ENCODE measurements at places on chromosomes 16 and 17.

GRCh38 chr16:84907575-84907974 lies 87.8 kb downstream of the CRISPLD2 start:
- DNase-seq, result no peak

- no peak for DNase-seq
These were observed 1.9 kb upstream of the ST6GALNAC1 start for GRCh38 chr17:76645481-76645880.

DNA sequence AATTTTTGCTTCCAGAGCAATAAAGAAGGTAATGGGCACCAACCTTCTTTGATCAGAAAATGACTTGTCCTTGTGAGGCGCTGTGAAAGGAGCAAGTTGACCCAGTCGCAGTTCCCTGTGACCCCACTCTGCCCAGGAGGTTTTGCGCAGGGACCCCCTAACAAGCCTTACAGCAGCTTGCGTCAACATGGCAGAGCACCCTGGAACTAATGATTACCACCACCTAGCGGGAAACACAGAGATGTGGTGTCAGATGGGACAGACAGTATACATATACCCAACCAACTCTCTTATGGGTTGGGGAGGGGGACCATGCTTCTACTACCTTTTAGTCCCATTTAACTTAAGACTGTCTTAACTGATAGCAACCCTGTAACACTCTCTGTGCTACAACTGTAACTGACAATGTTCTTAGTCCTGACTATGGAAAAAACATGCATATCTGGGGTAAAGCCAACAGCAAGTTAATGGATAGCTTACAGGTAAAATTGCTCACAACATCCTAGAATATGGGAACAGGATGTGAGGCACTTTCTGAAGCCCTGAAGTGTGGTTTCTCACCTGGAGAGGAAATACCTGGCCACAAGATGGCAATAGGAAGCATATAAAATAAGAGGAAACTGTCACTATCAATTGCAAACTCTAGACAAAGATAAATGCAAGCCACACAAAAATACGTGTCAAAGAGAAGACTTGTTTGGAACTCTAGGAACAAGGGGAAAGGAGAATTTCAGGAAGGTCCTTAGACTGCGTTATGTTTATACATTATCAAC lies 3.0 kb downstream of the KARS1 start:
- DNase-seq, result peak; percentile 31

DNA sequence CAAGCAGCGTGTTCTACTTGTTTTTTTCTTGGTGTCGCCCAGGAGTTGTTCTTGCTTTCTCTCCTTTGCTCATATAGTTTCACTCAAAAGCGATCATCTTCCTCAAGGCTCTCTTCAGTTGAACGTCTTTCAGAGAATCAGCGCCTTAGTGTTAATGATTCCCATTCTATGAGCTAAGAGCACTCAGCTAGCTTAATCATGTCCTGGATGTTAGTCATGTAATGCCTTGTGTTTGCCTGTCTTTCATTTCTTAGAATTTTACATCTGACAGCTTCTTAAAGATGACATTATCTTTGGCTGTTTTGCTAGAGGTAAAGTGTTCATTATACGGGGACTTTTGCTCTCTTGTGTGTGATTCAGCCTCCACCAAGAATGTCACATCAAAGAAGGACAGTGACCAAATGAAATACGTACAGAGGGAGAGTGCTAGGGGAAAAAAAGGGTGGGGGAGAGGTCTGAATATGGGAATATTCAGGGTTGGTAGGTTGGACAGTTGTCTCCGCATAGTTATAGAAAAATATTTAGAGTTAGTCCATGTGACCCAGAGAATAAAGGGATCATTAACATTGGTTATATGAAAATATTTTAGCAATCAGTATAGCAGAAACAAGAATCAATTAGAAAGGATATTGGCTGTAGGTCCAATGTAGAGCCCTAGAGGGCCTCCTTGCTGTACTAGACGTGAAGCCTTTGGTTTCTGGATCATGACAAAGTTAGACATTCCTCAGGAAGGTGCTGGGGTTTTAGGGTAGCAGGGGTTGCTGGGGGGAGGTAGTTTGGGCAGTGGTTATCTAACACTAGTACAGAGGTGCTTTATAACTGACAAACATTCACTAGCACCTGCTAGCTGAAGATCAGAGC lies 31.9 kb upstream of the ANKFN1 start:
- DNase-seq, result no peak

GRCh38 chr16:81035398-81035974 lies at the start of gene ATMIN:
TSS of gene ATMIN (plus strand) at chr16:81035842. CDS start at chr16:81035871, 29 bp downstream.
- peak; percentile 82 for DNase-seq

DNA sequence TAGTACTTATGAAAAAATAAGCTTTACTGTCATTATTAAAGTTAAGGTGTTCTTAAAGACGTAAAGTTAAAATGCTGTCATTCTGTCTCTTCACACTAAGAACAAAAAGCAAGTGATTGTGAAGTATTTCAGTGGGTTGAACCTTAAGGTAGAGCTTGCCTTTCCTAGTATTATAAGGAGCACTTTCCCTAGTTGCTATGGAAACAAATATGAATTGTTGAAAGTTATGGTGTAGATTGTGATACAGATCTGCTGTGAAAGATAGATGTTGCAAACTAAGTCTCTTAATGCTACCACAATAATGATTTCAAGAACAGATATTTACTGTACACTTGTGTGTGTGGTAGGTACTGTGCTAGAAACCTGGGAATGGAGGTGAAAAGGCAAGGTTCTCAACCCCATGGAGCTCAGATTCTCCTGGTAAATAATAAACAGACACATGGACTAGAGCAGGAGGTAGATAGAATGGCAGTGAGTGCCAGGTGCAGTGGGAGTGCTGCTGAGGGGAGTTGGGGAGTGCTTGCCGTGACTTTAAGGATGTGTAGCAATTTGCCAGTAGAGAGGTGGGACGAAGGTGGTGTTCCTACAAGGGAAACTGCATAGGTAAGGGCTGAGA lies 34.7 kb downstream of the MRTFB start:
- DNase-seq, result no peak

GRCh38 chr17:39755554-39756379 lies 18.0 kb downstream of the GRB7 start:
- DNase-seq, result peak; percentile 61

DNA sequence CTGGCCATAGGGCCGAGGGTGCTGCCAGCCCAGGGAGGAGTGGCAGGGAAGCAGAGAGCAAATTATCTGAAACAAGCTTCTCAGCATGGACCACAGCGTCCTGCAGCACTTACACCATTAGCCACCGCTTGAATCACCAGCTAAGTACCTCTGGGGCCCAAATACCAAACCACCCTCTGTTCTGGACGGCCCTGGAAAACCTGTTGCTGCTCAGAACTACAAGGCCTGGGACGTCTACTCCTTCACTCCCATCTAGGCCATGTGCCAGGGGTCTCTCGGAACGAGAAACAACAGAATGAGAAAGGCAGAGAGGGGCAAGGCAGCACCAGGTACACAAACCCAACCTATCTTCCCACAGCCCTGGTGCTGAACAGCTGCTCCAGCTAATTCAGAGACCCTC lies 39.9 kb upstream of the GFOD2 start:
- no peak for DNase-seq

GRCh38 chr17:63665527-63666214 lies 34.3 kb downstream of the LIMD2 start:
- no peak for DNase-seq

- no peak for DNase-seq
These were observed 1.4 kb upstream of the SP6 start for GRCh38 chr17:47852113-47852949.

- no peak for DNase-seq
These were observed 31.7 kb upstream of the DHX40 start for GRCh38 chr17:59533694-59534093.

DNA sequence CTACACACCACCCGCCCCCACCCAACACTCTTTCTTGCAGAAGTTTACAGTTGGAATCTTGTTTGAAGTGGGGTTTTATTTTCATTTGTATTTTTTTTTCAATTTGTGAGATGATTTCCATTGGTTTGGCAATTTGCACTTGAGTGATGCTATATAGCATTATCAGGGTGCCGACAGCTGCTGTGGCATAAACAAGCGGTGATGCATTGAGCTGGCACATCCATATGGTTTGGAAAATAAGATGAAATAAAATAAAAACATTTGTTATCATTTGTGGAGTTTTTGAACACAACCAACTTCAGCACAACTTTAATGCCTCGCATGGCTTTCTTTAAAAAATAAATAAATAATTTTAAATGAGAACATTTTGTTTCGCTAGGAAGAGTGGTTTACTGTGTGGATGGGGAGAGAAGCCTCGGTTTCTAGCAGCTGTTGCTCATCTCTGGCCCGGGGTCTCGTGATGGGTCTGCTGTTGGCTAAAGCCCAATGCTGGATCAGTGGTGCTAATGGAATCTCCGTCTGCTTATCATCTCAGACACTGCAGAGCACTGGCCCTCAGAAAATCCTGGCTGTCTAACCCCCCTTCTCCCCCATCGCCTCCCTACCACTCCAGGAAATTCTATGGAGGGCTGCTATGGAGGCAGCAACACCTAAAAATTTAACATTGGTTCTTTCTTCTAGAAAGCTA lies 192.3 kb upstream of the MAF start:
- DNase-seq, result no peak

DNA sequence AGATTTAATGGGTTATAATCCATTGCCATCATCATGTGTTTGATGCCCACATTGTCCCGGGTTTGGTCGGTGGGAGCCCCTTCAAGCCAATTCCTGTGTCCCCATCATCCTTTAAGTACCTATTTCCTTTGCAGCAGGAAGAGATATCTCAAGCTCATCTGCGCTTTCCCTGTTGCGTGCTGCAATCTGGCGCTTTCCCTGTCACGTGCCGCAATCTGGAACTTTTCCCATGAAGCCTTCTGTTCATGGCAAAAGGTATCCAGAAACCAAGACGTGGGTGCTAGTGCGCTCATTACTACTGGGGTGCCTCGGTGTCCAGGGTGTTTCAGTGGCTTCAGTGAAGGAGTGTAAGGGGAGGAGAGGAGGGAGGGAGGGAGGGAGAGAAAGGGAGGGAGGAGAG lies 174.6 kb upstream of the ZNF469 start:
- no peak for DNase-seq

GRCh38 chr17:70473049-70473448 lies 303.7 kb downstream of the KCNJ2 start:
- DNase-seq, result no peak

DNA sequence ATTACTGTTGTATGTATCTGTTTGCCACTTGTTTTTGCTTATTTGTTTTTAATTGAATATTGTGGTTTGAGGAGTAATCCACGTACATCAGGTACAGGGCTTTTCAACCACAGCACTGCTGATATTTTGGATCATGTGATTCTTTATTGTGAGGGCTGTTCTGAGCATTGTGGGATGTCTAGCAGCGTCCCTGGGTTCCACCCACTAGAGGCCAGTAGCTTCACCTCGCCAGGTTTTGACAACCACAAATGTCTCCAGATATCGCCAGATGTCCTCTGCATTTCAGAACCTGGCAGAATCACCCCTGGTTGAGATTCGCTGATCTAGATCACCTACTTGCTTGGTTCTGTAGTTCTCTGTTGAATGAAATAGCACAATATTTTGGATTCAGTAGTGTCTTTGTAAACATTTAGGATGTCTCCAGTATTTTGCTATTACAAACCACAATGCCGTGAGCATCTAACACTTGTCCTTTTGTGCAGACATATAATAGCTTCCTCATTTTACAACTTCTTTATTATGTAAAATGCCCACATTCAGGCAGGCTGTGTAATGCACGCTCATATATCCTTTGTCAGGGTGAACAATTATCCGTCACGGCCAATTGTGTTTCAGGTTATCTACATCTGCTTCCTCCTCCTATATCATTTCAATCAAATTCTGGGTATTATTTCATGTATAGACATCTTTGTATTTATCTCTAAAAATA lies 380.3 kb downstream of the SNX29 start:
- DNase-seq, result no peak

- no peak for DNase-seq
These were observed 137.5 kb downstream of the ANKFN1 start for GRCh38 chr17:56290802-56291118.

DNA sequence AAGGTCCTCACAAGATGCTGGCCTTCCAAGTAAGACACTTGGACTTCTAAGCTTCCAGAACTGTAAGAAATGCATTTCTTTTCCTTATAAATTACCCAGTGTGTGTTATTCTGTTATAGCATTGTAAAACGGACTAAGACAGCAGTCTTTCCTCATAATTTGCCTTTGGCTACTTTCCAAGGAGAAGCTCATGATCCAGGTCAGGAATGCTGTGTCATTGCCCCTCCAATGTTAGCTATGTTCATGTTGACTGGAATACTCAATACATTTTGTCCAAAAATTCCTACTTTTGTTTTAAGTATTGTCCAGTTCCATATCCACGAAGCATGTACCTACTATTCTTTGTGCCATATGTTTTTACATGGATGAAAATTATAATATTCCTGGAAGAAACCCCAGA lies 234.6 kb downstream of the HS3ST3A1 start:
- DNase-seq, result no peak

- DNase-seq, result no peak
These were observed 17.2 kb downstream of the SKAP1 start for GRCh38 chr17:48412841-48413240.

GRCh38 chr16:8373676-8374431 lies 216.5 kb downstream of the TMEM114 start:
- no peak for DNase-seq

GRCh38 chr16:72814226-72814625 lies 233.7 kb downstream of the ZFHX3 start:
- no peak for DNase-seq

- DNase-seq, result no peak
These were observed 63.0 kb upstream of the DNAH9 start for GRCh38 chr17:11535231-11535630.

DNA sequence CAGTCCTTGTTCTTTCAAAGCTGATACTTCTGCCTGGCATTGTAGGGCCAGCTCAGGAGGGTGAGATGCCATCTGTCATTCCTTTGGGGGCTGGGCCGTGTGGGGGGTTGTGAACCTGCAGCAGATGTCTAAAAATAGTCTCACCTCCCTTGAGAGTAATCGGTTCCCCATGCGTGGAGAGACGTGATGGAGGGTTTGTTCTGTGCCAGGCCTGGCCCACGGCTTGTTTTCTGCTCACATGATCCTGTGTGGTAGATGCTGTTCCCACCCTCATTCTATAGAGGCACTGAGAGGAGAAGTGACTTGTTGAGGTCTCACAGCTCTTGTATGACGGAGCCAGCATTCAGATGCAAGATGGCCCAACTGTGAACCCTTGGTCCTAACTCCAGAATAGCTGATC lies 4.6 kb downstream of the IRF8 start:
- no peak for DNase-seq
